Effector memory CD8-positive, alpha-beta T cell (primary cell): ENCODE measurements at places on chromosomes 2 and 18.

- no peak for DNase-seq
- no peak overlapping the region for H3K27ac ChIP-seq
- H3K36me3 ChIP-seq: peaks cover 5% of the 10 kb centered on the region
Observed at GRCh38 chr2:38473333-38474005, 96.4 kb upstream of the ATL2 start.

DNA sequence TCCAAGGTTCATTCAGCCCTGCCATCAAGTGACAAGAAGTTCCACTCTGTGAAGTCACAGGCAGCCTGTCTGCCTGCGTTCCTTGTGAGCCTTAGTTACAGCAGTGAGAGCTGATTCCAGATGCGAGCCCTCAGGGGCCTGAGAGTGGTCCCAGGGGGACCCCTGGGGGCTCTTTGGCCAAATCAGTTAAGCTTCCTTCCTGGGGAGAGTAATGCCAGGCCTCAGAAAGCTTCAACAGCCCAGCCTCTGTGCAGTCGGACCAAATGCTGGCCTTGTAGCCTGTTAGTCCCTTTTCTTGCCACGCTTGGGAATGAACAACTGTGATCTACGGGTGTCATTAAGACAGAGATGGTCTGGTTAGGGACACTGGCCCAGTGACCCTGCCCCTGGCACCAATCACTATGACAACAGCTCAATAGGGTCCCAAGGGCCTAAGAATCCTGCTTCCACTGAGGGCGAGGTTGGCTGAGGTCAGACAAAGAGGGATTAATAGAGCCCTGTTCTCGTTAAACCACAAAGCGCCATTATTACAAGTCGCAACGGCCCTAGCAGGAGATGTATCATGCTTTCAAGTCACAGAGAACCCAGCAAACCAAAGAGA is 50.9 kb downstream of the HS1BP3 start:
- no peaks in the 10 kb centered on the region for H3K27me3 ChIP-seq
- no peak overlapping the region for H3K4me3 ChIP-seq
- no peak overlapping the region for H3K27ac ChIP-seq
- no peak for DNase-seq

DNA sequence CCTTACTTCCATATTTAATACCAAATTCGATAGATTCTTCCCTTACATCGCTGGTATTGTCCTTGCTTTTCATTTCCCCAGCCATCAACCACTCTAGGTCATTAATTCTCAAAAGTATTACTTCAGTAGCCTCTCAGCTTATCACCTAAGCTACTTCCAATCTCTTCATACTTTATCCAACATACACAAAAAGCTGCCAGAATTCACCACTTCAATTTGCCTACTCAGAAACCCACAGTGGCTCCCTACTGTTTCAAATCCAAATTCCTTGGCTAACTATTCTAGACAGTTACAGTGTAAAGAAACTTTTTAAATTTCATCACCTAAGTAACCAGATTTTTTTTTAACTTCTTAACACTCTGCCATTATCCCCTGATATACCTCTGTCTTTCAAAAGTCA is 4.7 kb downstream of the SLC25A12 start:
- peaks cover 22% of the 10 kb centered on the region for H3K4me1 ChIP-seq
- H3K27ac ChIP-seq: no peak overlapping the region
- no peak overlapping the region for H3K4me3 ChIP-seq
- H3K27me3 ChIP-seq: no peaks in the 10 kb centered on the region

GRCh38 chr18:37567061-37567993 is 1.7 kb upstream of the CELF4 start:
- no peaks in the 10 kb centered on the region for H3K36me3 ChIP-seq
- peaks cover 65% of the 10 kb centered on the region for H3K27me3 ChIP-seq
- peak overlapping the region; percentile 51 for H3K4me3 ChIP-seq

- no peak overlapping the region for H3K4me3 ChIP-seq
- H3K27ac ChIP-seq: no peak overlapping the region
- H3K36me3 ChIP-seq: no peaks in the 10 kb centered on the region
- H3K4me1 ChIP-seq: no peaks in the 10 kb centered on the region
- peaks cover 5% of the 10 kb centered on the region for H3K27me3 ChIP-seq
- DNase-seq: no peak
Observed at GRCh38 chr2:75153221-75153620, 46.1 kb downstream of the TACR1 start.
